ENCODE measurements at places on chromosomes 12 and 14.

DNA sequence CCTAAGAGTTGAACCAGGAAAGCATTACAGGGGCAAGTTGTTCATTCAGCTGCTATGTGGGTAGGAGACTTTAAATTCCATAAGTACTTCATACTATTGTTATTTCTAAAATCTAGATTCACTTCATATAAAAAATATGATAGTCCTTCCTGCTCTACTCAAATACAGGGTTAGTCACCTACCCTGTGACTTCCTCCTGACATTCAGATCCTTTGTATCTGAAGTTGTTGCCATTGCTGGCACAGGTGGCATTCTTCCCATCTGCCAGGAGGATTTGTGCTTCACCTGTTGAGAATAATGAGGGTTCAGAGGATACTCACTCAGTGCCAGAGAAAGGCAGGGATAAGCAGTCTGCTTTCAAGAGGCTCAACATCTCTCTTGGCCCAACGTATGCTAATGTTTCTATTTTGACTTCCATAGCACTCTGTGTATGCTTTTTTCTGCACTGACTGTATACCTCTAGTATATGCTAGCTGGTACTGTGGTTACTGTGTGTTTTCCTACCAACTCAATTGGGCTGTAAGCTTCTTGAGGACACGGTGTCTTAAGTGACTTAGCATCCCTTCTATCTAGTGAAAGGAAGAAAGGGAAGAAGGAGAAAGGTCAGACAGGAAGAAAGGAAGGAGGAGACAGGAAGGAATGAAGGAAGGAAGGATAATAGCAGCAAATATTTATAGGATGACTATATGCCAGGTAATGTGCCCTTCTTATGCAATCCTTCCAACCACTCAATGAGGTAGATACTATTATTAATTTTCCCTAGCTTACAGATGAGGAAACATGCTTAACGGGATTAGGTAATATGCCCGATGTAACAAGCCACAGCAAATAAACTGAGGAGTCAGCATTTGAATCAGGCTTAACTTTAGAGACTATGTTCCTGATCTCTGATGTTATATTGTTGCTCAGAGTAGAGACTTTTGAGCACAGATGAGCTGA is 38.5 kb upstream of the FGF6 start:
- DNase-seq = no peak

- DNase-seq = no peak
Observed at GRCh38 chr14:50740856-50741255, 72.8 kb upstream of the SAV1 start.

DNA sequence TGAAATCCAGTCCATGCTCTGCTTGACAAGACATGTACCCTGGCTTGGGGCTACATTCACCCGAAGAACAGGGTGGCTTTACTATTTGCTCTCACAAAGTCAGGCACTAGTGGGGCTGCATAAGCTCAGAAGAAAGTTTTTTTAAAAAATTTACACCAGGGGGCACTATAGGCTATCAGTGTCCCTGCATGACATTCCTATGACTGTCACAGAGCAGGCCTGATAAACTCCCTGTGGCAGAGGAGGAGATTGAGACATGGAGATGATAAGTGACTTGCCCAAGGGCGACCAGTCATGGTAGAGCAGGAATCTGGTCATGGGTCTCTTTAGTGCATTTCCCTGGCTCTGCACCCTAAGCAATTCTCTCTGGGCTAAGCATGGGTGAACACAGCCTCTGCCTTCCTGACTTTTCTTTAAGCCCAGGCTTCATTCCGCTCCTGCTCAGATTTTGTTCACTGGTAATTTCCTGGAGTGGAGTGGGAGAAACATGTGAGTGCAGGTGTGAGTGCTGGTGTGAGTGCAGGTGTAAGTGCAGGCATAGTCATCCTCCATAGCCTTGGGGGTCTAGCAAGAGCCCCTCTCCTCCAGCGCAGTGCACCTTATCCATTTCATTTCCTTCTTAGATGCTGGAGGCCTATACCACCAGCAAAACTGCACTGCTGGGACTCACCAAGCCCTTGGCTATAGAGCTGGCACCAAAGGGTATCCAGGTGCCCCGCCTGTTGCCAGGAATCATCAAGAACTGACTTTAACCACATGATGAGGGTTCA is 91.6 kb downstream of the DHRS2 start:
- no peak for DNase-seq

DNA sequence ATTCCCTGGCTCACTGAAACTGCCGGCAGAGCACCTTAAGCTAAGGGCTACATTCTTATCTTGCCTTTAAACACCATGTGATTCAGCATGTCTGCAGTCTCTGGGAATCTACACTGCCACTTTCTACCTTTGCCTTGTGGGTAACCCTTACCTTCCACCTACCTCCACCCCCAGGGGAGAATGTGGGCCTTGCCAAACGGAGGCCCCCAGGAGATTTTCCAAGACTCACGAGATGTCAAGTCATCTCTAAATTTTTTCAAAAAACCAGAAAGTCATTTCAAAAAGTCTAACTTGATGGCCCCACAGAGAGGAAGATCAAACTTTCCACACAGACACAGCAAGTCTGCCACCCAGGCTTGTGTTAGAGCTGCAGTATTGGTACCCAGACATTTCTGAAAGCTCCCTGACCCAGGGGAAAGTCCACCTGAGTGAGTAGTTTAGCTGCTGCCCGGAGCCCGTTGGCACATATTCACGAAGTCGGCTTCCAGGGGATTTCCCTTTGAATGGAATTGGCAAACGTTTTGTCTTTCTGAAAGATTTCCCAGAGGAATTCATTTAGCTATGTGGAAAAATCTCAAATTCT is 4.7 kb upstream of the PSMA6 start:
- no peak for DNase-seq

DNA sequence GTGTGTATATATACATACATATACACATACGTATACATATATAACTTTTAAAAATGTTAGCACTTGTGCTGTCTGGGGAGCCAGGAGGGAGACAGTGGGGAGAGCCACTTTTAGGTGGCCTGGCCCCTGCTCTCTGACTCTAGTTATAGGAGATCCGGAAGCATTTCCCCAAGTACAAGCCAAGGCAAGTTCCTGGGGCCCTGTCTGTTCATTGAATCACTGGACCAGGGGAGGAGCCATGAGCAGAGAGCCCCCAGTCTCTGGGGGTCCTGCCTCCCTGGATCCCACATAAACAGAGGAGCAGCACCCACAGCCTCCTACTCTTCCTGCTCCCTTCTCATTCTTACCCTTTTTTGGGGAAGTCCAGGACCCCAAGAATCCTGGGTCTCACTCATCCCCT is 45.4 kb upstream of the TMED10 start:
- DNase-seq = no peak

DNA sequence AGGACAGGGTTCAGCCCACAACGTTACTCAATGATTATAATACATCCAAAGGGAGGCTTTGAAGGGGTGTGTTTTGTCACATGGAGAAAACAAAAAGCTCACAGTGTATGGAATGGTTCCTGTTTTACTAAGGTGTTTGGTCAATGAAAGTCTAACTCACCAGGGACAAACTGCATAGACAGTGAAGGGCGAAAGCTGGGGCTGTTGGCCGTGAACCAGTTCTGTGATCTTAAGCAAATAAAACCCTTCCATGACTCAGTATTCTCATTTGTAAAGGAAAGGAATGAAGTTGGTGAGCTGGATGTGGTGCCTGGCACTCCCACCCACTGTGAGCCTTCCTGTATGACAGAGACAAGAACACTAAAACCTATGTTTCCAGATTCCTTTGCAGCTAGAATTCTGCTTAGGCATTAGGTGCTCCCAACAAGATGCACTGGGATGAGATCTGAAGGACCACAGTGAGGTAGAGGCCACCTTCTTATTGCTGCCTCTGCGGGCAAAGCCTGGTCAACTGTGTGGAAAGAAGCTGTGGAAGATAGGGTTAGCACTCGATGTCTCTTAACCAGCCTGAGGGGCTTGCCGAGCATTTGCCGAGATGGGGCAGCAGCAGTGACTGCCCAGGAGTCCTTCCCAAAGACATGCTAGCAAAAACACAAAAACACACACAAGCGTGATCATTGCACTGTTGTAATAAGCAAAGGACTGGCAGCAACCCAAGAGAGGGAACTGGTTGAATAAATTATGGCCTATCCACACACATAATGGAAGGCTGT is 48.5 kb downstream of the VCPKMT start:
- peak; percentile 31 for DNase-seq

DNA sequence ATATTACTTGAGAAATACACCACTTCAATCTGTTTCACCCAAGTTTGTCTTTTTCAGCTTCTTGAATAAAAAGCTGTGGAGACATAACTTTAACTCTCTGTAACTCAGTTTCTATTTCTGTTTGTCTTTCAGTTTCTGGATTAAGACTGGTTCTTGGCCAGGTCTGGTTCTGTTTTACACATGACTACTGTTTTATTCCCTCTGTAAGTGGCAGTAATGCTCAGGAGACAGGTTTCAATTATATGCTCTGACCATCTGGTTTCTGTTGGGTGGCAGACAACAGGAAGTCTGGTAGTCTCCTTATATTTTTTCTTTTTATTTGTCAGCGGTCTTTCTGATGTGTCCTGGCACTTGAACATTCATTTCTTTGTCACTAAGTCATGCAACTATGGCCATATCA is 102.9 kb downstream of the RPS29 start:
- DNase-seq = no peak

- no peak for DNase-seq
Observed at GRCh38 chr12:110836291-110836690, 10.5 kb upstream of the CCDC63 start.

DNA sequence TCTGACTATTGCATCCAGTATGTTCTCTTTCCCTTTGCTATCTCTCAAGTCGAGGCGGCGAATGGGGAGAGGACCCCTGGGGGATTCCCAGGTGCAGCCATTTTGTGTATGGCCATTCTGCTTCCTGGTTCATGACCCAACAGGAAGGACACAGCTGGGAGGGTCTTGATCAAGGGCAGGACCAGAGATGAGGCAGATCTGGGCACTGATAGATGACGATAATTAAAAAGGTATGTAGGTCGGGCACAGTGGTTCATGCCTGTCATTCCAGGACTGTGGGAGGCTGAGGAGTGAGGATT is 73.9 kb downstream of the EID3 start:
- no peak for DNase-seq

- DNase-seq = peak; percentile 9
Observed at GRCh38 chr12:21169878-21170472, 39.0 kb downstream of the SLCO1B1 start.

DNA sequence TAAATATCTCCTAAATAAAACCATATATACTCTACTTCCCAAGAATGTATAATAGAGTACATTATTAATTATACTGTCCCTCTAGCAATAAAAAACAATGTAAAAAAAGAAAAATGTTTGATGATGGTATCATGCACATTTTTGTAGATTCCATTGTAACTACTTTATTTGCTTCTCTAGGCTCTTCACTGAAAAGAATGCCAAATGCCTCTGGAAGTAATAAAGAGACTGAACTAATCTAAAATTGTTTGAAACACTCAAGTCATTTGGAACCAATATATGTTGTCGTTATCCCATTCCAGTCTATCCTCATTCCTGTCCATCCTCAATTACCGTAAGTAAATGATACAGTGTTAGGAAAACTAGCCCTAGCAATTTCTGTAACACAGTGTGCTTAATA is 233.6 kb downstream of the C12orf50 start:
- no peak for DNase-seq

DNA sequence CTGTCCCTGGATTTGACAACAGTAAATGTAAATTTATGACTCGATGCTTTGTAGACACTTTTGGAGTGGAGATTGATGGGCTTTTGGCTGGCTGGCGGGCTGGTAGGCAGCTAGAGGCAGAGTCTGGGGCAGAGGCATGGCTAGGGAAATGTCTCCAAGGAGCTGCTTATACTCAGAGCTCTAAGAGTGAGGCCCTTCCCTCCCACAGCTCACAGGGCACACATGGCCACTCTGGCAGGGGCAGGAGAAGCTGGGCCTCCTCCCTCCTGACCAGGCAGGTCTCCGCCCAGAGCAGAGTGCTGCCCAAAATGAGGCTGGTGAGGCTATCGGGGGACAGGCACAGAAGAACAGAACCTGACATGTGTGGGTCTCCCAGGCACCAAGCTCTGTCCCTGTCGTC is 67.5 kb downstream of the GALNT16 start:
- DNase-seq = no peak

All from T1000 (cell line).